ENCODE measurements at places on chromosomes 7 and 10.

DNA sequence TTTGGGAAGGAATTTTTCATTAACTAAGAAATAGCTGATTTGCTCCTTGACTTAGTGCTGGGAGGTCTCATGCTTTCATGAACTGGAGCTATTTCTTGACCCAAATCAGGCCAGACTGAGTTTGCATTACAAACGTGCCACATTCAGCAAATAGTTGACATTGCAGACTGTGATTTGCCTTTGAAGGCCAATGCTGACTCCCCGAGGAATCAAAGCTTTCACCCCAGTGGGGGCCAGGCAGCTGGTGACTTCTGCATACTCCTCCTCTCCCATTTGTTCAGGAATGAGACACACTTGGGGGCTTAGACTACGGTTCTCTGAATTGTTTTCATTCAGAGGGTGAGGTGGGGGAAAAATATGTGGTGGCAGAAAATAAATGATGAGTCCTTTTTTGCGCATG is 111.0 kb upstream of the JAZF1 start:
- no peak for DNase-seq

GRCh38 chr7:151459726-151460473 is 20.0 kb upstream of the CRYGN start:
- no peak for DNase-seq

- DNase-seq = no peak
These were observed 89.2 kb upstream of the MKLN1 start for GRCh38 chr7:131238347-131238931.

DNA sequence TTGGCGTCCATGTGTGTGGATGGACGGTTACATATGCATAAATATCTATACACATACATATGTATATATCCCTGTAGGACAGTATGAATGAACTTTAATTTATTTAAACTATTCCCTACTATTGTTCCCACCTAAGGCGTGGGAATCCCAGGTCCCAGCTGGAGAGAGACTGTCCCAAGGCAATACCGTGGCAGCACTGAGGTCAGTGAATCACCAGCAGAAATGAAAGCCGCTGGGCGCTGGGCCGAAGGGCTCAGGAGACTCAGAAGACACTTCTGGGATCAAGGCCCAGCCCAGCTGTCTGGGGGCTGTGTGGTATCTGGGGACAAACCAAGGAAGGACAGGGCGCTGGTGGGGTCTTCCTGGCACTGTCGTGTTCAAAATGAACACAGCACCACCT is 49.6 kb upstream of the MYL10 start:
- no peak for DNase-seq

- DNase-seq = no peak
These were observed 105.3 kb downstream of the ADCY1 start for GRCh38 chr7:45679516-45679915.
